ENCODE measurements at places on chromosomes 13 and 19.

- no peak for DNase-seq
Measured at GRCh38 chr13:35481777-35482176, 5.3 kb upstream of the MAB21L1 start.

DNA sequence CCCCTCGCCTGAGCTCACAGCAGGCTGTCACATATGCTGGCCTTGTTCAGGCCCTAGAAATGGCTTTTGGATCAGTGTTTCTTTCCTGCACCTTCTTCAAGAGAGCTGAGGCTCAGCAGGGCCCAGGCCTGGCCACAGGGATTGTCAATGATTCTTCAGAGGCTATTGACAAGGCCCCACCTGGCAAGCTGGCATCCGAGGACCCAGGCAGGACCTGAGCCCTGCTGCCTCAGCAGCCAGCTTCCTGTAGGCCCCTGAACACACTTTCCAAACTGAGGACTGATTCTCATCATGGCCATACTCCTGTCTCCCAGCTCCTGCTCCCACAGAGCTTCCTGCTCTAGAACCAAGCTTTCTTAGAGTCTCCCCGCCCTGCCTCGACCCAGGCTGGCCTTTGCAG lies 136.8 kb downstream of the UQCRFS1 start:
- no peak for DNase-seq

DNA sequence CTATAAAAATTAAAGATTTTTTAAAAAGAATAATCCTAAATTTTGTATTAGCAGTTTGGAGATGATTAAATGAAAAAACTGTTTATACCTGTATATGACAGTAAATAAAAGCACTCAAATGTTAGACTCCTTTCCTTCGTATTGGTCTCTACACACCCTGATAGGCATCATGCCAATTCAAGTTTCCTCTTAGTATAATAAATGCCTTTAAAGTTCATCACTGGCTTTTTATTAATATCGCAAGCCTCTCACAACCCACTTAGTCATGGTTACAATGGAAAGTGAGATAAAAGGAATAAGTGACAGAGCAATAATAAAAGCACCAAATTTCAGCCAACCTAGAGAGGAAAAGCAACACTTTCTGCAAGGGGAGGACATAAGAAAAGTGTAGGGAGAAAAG lies 102.2 kb downstream of the PIBF1 start:
- no peak for DNase-seq

GRCh38 chr13:30408319-30409101 lies 13.8 kb upstream of the UBE2L5 start:
- DNase-seq, result peak; percentile 88

GRCh38 chr13:103243495-103243894 lies 177.3 kb upstream of the SLC10A2 start:
- DNase-seq, result no peak

DNA sequence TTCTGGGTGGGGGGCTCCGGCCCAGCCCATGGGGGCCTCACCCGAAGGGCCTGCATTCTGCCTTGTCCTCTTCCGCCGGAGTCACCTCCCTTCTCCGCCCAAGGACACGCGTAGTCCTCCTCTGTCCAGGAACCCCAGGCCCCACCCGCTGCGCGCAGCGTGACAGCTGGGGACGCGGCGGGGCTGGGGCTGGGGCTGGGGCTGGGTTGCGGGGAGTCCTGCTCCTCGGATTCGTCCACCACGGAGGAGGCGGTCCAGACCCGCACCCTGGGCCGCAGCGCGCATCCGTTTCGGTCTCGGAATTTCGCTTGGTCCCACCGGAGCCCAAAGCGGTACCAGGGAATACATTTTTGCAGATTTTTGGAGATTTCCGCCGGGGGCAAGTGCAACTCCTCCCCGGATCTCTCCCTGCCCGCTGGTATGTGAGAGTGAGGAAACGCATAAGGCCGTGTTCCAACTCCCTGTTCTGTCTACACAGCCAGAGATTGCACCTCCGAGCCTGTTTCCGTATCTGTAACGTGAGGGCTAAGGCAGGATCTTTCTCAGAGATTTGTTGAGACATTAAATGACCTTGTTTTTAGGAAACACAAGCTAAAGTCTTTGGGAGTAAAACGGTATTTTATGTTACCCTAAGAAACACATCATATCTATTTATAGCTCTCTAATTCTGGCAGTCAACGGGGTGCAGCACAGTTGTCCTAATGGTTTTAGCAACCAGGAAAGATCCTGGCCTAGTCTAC lies at the start of gene COX7A1:
Gene COX7A1 (minus strand): TSS at position 96 of the 740 bp plus-strand sequence. CDS start 40 bp downstream, at position 56.
- no peak for DNase-seq

- DNase-seq, result peak; percentile 69
Measured at GRCh38 chr13:114339857-114340534, 25.7 kb downstream of the CHAMP1 start.

GRCh38 chr19:54473892-54474372 lies 836 bp upstream of the CDC42EP5 start:
- no peak for DNase-seq

DNA sequence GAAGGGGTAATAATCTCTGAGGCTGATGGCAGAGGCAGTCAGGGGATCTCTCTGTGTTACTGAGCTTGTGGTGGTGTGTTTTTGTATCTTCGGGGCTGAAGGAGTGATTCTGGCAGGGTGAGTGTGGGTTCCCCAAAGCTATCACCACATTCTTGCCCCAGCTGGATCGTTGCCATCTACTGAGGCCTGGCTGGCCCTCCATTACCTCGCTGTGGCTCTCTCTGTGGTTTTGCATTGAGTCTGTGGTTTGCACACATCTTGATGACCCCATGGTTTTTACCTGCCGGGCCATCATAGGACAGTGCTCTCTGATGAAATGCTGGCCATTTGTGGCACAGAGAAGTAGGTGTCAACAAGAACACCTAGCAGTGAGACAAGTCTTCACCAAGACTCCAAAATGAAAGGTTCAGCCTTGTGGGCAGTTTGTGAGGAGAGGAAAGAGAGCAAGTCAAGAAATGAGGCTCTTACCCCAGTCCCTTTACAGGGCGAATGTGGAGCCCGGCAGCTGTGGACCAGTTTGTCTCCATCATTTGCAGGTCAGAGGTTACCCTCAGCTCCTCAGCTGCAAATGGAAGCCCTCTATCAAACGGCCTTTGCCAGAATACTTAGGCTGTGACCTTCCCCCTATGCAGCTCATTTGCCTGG lies 69.0 kb upstream of the NPAS1 start:
- no peak for DNase-seq

GRCh38 chr19:13843104-13843921 lies 33.6 kb upstream of the NANOS3 start:
- no peak for DNase-seq

GRCh38 chr13:93029536-93029935 lies 197.1 kb upstream of the GPC6 start:
- DNase-seq, result no peak

GRCh38 chr19:42098781-42099180 lies 22.8 kb downstream of the ZNF574 start:
- no peak for DNase-seq

- peak; percentile 44 for DNase-seq
Measured at GRCh38 chr13:50457415-50458393, 385.8 kb downstream of the DLEU7 start.

- no peak for DNase-seq
Measured at GRCh38 chr13:35964863-35965180, 166.4 kb downstream of the DCLK1 start.

- DNase-seq, result peak; percentile 93
Measured at GRCh38 chr19:47296036-47296435, 13.6 kb upstream of the C5AR1 start.

DNA sequence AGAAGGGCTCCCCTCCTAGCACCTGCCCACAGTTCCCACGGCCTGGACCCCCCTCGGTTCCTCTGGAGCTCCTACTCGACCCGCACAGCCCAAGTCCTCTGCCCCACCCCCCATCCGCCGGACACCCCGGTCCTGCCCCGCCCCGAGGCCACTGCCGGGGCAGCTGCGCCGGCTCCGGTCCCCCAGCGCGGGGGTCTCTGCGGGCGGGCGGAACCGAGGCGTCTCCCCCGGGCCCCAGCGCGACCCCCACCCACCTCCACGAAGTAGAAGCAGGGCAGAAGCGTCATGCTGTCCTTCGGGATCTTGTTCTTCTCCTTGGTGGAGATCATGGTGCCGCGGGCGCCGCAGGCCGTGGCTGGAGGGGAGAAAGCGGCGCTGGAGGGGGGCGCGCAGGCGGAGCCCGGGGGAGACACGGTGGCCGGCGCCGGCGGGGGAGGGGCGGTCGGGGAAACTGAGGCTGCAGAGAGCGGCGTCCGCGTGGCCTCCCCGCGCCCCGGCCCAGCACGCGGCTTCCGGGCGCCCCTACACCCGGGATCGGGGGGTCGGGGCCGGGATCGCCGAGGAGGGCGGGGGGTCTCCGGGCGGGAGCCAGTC lies 427 bp downstream of the PLPPR3 start:
- DNase-seq, result no peak

DNA sequence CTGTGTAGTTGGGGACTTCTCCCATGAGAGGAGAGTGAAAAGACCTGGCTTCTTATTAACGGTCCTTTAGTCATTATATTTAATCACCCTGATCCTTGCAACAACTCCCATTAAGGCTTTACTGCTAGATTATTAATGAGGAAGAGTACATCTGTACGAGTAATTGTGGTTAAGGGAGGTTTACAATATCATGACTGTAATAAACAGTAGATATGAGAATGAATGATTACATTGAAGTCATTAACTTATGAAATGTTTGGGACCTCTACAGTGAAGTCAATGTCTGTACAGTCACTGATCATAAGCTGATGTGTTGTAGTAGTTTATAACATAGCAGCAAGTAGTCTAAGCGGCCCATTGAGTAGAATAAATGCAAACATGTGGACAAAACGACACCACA lies 24.7 kb downstream of the FGF9 start:
- DNase-seq, result no peak

DNA sequence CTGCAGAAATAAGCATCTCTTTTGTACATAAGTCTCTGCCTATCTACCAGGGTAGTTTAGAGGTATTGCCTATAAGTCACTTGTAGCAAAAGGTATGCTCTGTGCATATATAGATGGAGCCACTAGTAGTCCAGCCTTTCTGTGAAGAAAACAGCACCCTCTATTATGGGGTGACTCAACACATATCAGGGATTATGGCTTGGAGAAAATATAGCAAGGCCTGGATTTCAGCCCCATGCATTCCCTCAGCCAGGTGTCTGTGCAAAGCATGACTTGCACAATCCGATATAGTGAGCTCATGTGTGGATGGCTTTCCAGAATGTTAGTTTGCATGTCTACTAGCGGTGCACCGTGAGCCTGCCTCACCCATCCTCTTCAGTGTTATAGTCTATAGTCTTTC lies 13.4 kb upstream of the NALCN start:
- DNase-seq, result no peak

DNA sequence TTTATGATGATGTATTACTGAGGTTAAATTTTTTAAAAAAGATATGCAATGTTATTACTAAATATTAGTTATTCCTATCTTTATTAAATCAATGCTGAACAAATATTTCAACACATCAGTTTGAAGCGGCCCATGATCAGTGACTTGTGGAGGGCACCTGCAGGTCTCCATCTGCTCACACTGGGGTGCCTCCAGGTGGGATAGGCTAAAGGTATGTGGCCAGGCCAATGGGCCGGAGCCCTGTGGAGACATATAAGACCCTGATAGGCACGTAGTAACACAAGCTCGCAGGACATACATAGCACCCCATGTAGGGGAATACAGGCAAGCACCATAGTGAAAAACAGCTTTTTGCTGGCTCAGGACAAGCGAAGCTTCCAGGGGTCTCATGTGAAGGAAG lies 469.8 kb downstream of the ZNF536 start:
- no peak for DNase-seq

DNA sequence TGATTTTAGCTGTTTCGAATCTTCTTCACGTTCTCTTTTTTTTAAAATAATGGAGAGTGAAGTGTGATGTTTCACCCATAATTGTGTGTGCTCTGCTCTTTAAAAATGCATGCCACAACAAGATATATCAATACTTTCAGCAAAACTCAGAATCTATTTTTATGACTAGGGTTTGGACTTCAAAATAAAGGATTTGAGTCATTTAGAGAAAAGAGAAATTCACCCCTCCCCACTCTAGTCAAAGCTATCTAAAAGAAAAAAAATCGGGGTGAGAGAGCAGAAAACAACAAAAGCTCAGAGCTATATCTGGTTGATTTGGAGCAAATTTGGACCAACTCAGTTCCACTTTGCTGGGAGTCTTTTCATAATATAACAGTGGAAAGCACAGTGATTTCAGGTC lies 244.5 kb downstream of the DNAJC15 start:
- no peak for DNase-seq

- no peak for DNase-seq
Measured at GRCh38 chr13:58991826-58992477, 1171.8 kb downstream of the DIAPH3 start.
